ENCODE measurements at places on chromosomes 11 and 22. TPM values are rescaled to one million over a fixed set of nuclear protein-coding genes. Genes with fewer than 3 reads are reported as not detected.

OLFML1 gene
- total RNA-seq, result not detected

LAYN gene
- 0.71 TPM for total RNA-seq

ALG12 gene
- 28.5 TPM for total RNA-seq

OR4D5 gene
- total RNA-seq, result not detected
